Body of pancreas (tissue), 4 donors: ENCODE measurements at places on chromosomes 12 and 14.

DNA sequence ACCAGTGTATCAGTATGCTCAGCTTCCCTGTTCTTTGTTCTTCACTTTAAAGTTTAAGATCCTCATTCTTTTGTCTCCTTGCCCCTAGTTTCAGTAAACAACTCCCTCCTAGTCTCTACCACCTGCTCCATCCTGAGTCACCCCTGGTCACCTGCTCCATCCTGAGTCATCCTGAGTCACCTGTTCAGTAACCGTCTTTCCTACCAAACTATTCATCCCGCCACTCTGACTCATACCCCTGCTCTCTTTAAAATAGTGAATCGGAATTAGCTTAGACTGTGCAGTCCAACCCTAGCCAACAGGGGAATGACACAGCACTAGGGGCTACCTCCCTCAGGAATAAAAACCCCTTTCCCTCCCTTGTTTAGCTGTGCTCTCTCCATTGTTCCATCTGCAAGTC, 888.1 kb upstream of the MDGA2 start:
- H3K4me3 ChIP-seq, result no peak overlapping the region
- H3K27ac ChIP-seq, result no peak overlapping the region
- no peaks in the 10 kb centered on the region for H3K36me3 ChIP-seq
- no peaks in the 10 kb centered on the region for H3K4me1 ChIP-seq

GRCh38 chr12:102769323-102769916, 147.6 kb downstream of the PAH start:
- DNase-seq, result peak; percentile 55
- H3K4me1 ChIP-seq, result no peaks in the 10 kb centered on the region
- no peaks in the 10 kb centered on the region for H3K27me3 ChIP-seq

DNA sequence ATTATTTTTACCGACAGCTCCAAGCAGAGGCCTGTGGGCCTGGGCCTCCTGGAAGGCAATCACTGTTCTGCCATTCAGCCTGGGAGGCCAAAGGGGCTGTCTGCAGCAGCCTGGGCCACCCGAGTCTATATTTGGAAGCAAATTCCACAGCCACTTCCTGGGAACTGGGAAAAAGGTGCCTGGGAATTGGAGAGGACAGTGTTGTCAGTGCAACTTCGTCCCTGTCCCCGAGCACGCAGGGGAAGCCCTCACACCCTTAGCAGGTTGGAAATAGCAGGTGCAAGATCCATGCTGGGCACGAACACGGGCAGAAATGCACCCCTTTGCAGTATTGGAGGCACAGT, 9.6 kb upstream of the TBX5 start:
- H3K4me3 ChIP-seq, result no peak overlapping the region
- no peaks in the 10 kb centered on the region for H3K27me3 ChIP-seq
- H3K36me3 ChIP-seq, result no peaks in the 10 kb centered on the region
- DNase-seq, result no peak
- H3K4me1 ChIP-seq, result no peaks in the 10 kb centered on the region
- no peak overlapping the region for H3K27ac ChIP-seq

- DNase-seq, result no peak
- no peak overlapping the region for H3K4me3 ChIP-seq
- no peaks in the 10 kb centered on the region for H3K36me3 ChIP-seq
- no peaks in the 10 kb centered on the region for H3K27me3 ChIP-seq
Measured at GRCh38 chr12:74499192-74499591, 38.4 kb upstream of the ATXN7L3B start.

GRCh38 chr14:95025218-95025617, 132.1 kb downstream of the DICER1 start:
- H3K27ac ChIP-seq, result no peak overlapping the region
- no peaks in the 10 kb centered on the region for H3K27me3 ChIP-seq
- H3K36me3 ChIP-seq, result no peaks in the 10 kb centered on the region
- DNase-seq, result no peak
- H3K4me1 ChIP-seq, result no peaks in the 10 kb centered on the region
- H3K4me3 ChIP-seq, result no peak overlapping the region
